ENCODE measurements at places on chromosomes 6 and 20.

DNA sequence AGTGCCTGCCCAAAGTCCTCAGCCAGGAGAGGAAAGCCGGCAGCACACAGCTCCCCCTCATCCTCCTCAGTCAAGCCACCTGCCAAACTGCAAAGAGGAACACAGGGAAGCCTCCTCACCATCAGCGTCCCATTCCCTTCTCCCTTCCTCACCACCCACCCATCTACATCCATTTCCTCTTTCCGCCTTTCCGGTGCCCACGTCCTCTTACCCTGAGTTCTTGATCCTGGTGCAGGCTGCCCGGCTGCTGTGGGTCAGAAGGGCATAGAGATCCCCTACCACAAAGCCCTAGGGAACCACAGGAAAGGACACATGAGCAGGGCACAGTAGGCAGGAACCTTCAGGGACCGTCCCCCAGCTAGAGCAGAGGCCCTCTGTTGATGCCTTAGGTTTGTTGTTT is 6.0 kb downstream of the GNMT start:
- no peak for DNase-seq

DNA sequence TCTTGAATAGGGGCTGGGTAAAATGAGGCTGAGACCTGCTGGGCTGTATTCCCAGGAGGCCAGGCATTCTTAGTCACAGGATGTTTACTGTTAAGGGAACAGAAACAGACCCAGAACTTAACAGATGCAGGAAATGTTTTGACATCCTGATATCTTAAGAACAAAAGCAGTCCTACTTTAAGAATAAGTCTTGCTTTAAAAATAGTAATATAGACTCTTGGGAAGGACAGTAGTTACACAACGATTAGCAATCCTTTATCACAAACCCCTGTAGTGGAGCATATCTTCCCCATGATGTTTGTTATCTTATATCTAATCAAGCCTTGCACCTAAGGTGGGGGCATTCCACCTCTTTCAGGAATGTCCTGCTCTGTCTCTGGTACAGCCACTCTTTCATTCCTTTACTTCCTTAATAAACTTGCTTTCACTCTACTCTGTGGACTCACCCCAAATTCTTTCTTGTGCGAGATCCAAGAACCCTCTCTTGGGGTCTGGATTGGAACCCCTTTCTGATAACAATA is 493.7 kb upstream of the SULF2 start:
- DNase-seq, result peak; percentile 40

- peak; percentile 36 for DNase-seq
Observed at GRCh38 chr6:149963212-149963461, 606 bp upstream of the ULBP1 start.

GRCh38 chr6:43122146-43122545 is 46.0 kb downstream of the PTK7 start:
- no peak for DNase-seq

DNA sequence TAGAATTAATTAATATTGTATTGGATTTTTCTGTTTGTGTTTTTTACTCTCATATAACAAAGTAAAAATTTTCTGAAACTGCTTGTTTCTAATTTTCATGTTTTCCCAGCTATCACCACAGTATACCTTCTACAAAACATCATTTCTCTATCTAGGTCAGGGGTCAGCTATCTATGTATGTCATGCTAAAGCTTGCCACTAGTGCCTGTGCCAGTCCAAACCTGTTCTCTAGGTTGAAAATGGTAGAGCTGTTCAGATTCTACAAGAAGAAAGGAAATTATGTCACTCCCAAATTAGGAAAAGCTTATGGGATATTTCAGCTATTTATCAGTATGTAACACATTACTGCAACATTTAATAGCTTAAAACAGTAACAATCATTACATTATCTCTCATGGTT is 5.8 kb upstream of the ME1 start:
- DNase-seq, result no peak

GRCh38 chr6:28981833-28982475 is 23.2 kb downstream of the ZNF311 start:
- DNase-seq, result peak; percentile 96

- peak; percentile 98 for DNase-seq
Observed at GRCh38 chr20:43844778-43845614, 69.7 kb upstream of the TOX2 start.

GRCh38 chr6:19906171-19906570 is 69.0 kb downstream of the ID4 start:
- peak; percentile 35 for DNase-seq

DNA sequence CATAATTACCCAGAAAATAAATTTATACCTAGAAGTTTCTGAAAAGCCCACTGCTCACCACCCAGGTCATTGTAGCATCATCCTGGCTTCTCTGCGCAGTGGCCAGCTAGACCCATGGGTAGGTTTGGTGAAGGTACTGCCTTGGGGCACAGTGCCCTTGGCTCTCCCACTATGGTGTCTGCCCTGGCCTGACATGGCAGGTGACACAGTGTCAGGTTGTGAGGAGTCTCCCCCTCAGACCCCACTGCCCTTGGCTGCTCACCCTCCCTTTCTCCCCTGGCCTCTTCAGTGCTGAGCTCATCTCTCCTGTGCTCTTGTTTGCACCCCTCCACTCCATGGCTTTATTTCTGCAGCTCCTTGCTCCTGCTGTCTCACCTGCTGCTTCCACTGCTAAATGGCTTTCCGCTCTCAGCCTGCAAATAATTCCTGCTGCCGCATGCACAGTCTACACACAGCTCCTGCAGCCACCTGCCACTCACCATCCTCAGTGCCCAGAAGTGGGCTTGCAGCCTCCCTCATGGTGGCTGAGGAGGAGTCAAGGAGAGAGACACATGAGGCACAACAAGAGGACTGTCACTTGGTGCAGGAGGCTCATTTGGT is 313.4 kb upstream of the MOCS1 start:
- no peak for DNase-seq

GRCh38 chr6:137902699-137903098 is 35.6 kb downstream of the TNFAIP3 start:
- DNase-seq, result no peak

Data from fibroblast of the aortic adventitia (primary cell).